ENCODE measurements at places on chromosomes 16 and 17.
A peak's percentile ranks its signal among the peaks of the same experiment; 100 is the strongest.

DNA sequence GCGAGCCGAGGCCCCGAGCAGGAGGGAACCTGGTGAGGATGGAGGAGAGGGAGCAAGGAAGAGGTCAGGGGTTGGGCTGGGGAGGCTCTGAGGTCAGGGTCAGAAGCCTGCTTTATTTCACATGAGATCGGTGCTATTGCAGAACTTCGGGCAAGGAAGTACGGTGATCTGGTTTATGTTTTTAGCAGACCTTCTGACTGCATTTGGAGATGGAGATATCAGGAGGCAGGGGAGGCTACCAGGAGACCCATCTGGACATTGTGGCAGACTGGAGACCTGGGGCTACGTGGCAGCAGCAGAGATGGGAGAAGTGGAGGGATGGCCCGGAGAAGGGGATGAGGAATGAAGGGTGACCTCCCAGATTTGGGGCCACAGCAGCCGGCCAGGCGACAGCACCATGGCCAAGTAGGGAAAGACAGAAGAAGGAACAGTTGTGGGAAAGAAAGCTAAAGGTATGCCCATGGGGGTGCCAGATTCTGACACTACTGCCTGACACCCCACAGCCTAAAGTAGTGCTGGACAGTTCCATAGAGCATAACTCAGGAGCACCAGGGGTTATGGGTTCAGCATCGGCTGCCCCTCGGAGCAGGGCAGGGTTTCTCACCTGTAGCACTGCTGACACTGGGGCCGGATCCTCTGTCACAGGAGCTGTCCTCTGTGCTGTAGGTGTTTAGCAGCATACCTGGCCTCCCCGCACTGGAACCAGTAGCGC lies 7.4 kb downstream of the CACNG4 start:
- DNase-seq: no peak

DNA sequence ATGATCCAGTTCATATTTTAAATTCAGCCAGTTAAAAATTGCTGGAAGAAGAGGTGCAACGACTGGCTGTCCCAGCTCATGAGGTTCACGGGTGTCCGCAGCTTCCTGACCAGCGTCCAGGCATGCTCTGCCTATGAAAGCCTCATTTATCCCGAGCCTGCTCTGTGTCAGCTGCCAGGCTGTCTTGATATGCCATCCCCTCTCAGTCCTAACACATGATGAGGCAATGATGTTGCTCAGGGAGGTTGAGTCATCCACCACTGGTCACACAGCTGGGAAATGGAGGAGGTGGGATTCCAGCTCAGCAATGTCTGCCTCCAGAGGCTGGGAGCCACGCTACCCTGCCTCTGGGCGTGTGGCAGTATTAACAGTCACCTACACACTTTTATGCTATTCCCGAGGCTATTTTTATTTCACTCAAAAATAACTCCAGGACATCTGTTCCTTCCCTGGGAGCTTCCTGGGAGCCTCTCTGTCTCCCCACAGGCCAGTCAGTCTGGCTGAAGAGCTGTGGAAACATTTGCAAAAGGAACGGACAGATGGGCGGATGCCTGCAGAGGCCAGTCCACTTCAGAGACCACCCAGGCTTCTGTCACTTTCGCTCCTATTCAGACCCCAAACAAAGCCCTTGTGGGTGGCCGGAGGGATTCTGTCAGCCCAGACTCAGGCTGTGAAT lies 22.5 kb downstream of the RAB11FIP4 start:
- peak; percentile 77 for DNase-seq

DNA sequence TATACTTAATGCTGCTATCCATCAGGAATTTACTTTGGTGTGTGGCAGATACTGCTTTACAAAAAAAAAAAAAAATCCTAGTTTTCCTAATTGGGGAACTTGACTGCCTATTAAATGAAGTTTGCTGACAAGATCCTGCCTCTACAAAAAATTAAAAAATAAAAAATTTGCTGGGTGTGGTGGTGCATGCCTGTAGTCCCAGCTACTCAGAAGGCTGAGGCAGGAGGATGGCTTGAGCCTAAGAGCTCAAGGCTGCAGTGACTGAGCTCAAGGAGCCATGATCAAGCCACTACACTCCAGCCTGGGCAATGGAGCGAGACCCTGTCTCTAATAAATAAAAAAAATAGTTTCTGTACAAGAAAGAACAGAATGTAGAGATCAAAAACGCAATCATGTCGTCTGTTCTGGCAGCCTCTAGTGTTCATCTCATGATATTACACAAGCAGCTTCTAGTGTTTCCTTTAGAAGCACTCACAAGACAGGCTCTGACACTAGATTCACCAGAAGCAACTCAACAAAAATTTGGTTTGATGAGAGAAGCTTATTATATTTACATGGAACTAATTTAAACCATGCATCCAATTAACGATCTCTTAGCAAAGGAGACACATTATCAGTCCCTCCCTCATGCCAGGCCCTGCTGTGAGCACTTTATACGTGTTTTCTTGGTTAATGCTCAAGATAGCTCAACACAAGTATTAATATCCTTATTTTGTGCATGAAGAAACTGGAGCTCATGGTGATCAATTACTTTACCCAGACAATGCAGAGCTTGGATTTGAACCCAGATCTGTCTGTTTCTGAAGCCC lies 6.8 kb upstream of the KRTAP17-1 start:
- DNase-seq: peak; percentile 61

- DNase-seq: no peak
Measured at GRCh38 chr16:58462499-58462996, 37.4 kb upstream of the NDRG4 start.

DNA sequence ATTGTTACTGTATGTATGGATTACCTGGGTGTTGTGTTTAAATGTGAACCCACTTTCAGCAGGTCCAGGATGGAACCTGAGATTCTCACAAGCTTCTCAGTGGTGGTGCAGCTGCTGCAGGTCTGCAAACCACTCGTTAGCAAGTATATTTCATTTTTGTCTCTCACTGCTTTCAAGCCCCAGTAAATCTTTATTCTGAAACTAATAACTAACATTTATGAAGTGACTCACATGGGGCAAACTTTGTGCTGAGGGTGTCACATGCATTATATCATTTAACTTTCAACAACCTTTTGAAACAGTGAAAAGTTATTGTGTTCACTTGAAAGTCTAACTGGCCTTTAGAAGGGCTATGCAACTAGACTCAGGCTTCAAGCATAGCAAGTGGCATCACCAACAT lies 98.9 kb upstream of the DYNLRB2 start:
- no peak for DNase-seq

DNA sequence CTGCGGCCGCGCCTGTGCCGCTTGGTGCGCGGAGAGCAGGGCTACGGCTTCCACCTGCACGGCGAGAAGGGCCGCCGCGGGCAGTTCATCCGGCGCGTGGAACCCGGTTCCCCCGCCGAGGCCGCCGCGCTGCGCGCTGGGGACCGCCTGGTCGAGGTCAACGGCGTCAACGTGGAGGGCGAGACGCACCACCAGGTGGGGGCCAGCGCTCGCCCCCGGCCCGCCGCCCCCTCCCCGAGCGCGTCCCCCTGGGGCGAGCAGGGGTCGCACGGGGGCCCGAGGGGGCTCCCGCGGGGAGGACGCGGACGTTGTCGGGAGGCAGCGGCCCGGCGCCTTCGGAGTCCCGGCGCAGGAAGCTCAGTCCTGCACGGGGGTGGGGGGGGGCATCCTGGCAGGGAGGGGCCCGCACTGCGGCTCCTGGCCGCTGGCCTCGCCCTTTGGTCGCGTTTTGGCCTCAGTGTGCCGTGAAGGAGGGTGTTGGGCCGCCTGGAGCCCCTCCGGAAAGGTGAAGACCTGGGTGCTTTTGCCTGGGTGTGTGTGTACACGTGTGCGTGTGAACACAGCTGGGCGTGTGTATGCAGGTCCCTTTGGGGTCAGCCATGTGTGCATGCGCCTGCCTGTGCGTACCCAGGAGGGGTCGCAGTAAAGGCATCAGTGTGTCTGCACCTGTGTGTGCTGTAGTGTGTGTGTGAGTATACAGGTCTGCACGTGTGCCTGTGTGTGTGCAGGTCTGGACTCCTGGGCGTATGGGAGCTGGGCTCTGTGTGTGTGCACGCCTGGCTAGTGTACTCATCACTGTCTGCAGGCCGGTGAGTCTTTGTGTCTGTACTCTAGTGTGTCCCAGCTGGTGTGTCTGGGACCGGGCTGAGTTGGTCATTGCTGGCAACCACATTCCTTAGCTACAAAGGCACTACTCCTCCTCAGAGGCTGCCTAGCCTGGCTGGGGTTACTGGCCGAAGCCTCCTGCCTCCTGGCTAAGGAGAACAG lies 615 bp downstream of the NHERF2 start:
- peak; percentile 60 for DNase-seq

DNA sequence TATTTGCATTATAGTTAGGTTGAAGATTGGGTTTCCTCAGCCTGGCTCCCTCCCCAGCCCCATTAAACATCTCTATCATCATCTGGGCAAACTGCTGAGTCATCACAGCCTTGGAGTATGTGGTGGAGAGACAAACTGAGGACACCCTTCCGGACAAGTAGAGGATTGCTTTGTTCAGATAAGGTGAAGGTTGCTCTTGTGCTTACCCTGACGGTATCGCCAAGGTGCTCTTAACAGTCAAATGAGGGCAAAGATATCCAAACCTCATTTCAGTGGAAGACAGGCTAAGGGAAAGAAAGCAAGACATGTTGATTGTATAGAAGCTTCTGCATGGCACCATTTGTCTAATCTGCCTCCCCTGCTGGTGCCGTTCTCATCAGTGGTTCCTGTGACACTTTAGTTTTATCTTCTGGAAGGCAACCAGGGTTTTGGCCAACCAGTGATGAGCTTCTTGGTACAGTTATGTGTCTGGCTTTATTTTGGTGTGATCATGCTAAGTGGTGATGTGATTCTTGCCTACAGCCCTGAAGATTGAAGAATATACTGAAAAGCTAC lies 56.9 kb upstream of the LGALS9 start:
- DNase-seq: peak; percentile 25

- DNase-seq: no peak
Measured at GRCh38 chr16:70157105-70157476, 16.5 kb upstream of the CLEC18C start.

DNA sequence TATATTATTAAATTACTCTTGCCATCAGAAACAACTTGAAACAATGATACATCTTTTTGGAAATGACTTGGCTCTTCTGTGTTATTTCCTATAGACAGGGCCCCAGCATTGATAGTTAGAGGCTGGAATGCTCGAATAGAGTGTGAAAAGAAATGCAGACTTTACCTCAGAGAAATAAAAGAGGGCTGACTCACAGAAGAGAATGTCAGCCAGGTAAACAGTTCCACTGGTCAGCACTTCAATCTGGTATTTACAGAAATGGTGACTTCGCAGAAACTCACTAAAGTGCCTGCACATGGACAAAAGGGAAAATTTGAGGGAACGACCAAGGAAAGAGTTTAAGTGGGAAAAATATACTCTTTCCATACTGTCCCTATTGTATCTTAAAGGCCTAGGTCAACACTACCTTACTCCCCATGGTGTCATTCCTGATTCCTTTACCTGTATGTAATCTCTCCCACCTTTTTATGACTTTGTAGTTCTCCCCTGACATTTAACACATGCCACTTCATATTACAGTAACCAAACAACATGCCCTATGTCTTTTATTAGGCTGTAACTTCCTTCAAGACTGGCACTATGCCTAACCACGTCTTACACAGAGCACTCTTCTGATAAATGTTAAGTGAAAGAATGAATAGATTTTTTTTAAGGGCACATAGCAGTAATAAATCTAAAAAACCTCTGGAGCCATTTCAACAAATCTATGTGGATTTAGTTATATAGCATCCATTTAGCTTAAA lies 36.7 kb downstream of the AKAP10 start:
- peak; percentile 35 for DNase-seq

- DNase-seq: no peak
Measured at GRCh38 chr16:27325736-27326135, 12.0 kb downstream of the IL4R start.

- no peak for DNase-seq
Measured at GRCh38 chr17:36837195-36837938, 99.9 kb upstream of the LHX1 start.

GRCh38 chr17:60602385-60602742 lies 2.4 kb downstream of the PPM1D start:
- no peak for DNase-seq

GRCh38 chr17:49624896-49625295 lies 49.2 kb downstream of the NXPH3 start:
- DNase-seq: peak; percentile 33

GRCh38 chr16:11395008-11395948 lies 50.0 kb downstream of the RMI2 start:
- no peak for DNase-seq

- peak; percentile 30 for DNase-seq
Measured at GRCh38 chr17:57530508-57530907, 214.6 kb downstream of the CCDC182 start.
